ENCODE measurements at places on chromosomes 2 and 18.

GRCh38 chr2:86562485-86562921, 740 bp downstream of the CHMP3 start:
- no peak for DNase-seq

GRCh38 chr2:71930049-71930681, 217.5 kb downstream of the CYP26B1 start:
- no peak for DNase-seq

GRCh38 chr2:120605231-120605935, 130.3 kb upstream of the GLI2 start:
- DNase-seq: no peak

DNA sequence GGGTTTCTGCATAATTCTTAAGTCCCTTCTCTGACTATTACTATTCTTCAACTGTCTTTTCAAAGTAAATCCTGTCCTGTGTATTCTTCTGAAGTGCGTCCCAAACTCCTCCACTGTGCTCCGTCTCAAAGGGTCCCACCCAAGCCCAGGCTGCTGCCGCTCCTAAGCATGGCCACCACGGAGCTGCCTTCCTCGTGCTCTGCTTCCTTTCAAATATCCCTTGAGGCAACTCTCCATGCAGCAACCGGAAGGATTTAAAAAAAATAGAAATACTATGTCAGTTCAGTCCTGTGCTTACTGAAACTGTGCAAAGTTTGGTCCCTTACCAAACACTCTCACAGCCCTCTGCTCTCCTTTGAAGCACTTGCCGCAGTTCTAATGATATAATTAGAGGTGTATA, 116.1 kb downstream of the NOL10 start:
- DNase-seq: no peak

DNA sequence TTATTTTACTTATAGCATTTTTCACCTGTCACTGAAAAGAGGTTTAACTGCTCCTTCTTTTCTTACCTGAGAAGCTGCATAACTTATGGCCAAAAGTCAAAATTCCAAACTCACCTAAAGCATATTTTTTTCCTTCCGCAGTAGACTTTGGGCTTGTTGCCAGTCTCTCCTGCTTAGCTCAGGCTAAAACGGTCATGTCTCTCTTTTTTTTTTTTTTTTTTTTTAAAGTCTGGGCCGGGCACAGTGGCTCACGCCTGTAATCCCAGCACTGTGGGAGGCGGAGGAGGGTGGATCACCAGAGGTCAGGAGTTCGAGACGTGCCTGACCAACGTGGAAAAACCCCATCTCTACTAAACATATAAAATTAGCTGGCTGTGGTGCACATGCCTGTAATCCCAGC, 113.5 kb downstream of the RTN4 start:
- DNase-seq: no peak

DNA sequence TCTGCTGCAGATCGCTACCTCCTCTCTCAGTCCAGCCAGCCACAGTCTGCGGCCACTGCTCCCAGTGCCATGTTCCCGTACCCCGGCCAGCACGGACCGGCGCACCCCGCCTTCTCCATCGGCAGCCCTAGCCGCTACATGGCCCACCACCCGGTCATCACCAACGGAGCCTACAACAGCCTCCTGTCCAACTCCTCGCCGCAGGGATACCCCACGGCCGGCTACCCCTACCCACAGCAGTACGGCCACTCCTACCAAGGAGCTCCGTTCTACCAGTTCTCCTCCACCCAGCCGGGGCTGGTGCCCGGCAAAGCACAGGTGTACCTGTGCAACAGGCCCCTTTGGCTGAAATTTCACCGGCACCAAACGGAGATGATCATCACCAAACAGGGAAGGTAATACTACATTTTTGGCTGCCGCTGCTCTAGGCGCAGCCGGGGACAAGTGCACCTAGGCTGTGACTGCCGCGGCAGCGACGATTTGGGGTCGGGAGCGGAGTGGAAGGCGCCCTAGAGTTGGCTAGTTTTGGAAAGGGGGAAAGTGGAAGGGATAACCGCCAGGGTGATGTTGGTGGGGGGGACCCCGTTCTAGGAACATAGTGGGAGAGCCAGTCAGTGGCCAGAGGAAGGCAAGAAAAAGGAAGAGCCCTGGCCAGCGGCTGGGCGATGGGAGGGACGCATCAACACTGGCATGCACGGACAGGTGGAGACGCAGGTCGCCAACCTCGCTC, 776 bp downstream of the TBR1 start:
- DNase-seq: peak; percentile 12

DNA sequence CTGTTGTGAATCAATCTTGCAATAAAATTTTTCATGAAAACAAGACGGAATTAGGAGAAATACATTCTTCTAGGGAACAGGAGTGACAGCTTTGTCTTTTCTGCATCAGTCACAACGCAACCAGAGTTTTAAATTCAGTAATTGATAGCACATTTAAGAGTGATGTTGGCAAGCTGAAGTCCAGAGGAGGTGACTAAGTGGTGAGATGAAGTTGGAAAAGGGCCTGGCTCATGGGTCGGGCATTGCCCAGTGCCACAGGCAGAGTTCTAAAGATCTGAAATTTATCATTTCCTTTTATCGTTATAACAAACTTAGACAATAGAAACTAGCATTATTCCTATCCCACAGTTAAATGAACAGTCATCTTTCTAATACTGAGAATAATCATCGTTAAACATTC, 764.6 kb upstream of the ZEB2 start:
- DNase-seq: no peak

DNA sequence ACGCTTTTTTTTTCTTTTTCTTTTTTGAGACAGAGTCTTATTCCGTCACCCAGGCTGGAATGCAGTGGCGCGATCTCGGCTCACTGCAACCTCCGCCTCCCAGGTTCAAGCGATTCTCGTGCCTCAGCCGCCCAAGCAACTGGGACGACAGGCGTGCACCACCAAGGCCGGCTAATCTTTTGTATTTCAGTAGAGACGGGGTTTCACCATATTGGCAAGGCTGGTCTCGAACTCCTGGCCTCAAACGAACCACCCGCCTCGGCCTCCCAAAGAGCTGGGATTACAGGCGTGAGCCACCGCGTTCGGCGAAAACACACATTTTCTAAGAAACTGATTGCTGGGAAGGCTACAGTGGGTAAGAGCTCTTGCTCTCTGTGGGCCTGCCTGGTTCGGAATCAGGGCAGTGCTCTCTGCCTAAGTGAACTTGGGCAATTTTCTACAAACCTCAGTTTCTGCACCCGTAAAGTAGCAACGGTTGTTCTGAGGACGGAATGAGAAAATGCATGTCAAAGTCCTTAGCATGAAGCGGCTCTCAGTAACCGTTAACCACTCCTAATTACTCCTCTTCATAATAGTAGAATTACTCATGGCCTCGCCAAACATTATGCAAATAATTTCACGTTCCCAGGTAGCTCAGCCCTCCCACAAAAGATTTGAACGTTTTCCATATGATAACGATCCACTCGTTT, 1.0 kb upstream of the PMAIP1 start:
- no peak for DNase-seq

DNA sequence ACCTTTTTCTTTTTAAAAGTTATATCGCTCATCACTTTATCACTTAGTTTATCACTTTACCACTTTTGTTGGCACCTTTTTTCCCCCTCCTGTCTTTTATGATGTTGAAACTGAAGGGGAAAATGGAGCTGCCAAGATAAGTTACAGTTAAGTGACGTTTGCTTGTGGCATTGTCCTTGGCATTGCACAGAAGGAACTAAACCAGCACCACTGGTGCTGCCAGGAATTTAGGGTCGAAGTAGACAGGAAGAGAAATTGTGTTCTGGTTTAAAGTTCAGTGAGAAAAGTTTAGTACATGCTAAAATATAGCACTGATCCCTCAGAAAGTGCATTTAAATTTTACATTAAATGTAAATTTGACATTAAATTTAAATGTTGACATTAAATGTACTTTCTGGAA, 49.9 kb downstream of the MYO1B start:
- no peak for DNase-seq

GRCh38 chr2:46015671-46016070, 281.5 kb upstream of the EPAS1 start:
- no peak for DNase-seq

DNA sequence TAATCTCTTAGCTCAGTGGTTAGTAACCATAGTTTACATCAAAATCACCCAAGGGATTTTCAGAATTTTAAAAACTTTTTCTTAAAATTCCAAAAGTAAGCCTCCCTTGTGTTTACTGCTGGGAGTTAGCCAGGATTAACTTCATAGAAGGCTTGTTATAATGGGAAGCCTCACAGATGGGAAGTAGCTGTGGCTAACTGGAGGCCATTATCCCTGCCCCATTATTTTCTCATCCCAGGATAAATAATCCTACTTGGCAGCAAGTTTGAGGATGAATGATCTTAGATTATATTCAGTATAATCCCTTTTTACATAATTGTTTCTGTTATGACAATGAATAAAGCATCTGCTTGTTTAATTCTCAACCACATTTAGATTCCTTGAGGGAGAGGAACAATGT, 25.5 kb downstream of the PLEK start:
- no peak for DNase-seq

- DNase-seq: no peak
These were observed 25.4 kb downstream of the TET3 start for GRCh38 chr2:74010087-74010541.

- no peak for DNase-seq
These were observed 70.8 kb downstream of the XIRP2 start for GRCh38 chr2:166958986-166959481.

- DNase-seq: no peak
These were observed 47.1 kb downstream of the CDCA7 start for GRCh38 chr2:173401716-173402326.

- no peak for DNase-seq
These were observed 73.7 kb downstream of the PTGR3 start for GRCh38 chr18:75135158-75135725.

DNA sequence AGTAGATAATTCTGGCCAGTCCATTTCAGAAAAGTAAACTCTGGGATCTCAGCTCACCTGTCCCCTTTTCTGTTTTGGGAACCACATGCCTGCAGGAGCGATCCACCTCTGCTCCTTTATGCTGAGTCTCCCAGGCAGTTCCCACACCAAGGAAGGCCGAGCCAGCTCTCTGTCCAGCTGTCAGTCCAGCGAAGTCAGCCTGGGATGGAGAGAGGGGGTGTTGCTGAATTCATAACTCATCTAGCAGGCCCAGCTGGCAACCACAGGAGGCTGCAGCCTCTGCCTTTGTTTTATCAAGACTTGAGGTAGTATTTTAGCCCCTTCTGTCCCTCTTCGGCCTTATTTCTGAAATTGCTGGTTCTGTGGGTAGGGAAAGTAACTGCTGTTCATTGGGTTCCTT, 209.9 kb downstream of the ARL4C start:
- no peak for DNase-seq

- DNase-seq: no peak
These were observed 3.6 kb downstream of the TTR start for GRCh38 chr18:31595121-31595771.

GRCh38 chr2:167342769-167343168, 454.5 kb downstream of the XIRP2 start:
- no peak for DNase-seq

DNA sequence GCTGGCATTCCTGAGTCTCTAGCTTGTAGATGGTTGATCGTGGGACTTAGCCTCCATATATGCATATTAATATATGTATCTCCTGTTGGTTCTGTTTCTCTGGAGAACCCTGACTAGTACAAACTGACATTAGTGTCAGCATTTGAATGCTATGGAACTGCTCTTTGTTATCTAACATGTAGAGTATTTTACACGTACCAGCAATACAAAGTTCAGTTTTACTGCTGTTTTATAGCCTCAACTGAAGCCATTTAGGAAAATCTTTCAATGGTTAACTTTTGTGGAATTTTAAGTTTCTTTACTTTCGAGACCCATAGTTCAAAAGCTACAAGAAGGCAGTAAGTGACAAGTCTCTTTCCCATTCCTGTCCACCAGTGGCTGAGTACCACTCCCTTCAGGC, 418.4 kb downstream of the NUP35 start:
- DNase-seq: no peak

GRCh38 chr2:69514406-69514805, 77.2 kb upstream of the NFU1 start:
- no peak for DNase-seq

- DNase-seq: no peak
These were observed 94.7 kb upstream of the CWC22 start for GRCh38 chr2:180101846-180102245.

All from activated CD4-positive, alpha-beta T cell treated with anti-CD3 and anti-CD28 coated beads, Interleukin-2, amount 50 U/mL, for 48 hours (primary cell).